ENCODE measurements at places on chromosomes 12 and 14.

GRCh38 chr12:107765316-107765715, 4.4 kb upstream of the PRDM4 start:
- peaks cover 6% of the 10 kb centered on the region for H3K4me1 ChIP-seq
- peaks cover 17% of the 10 kb centered on the region for H3K36me3 ChIP-seq
- DNase-seq = no peak
- no peak overlapping the region for H3K4me3 ChIP-seq
- H3K27ac ChIP-seq = no peak overlapping the region

GRCh38 chr12:72246370-72246769, 25.8 kb upstream of the TRHDE start:
- no peak overlapping the region for H3K4me3 ChIP-seq
- no peaks in the 10 kb centered on the region for H3K36me3 ChIP-seq
- H3K27me3 ChIP-seq = no peaks in the 10 kb centered on the region
- H3K27ac ChIP-seq = no peak overlapping the region

GRCh38 chr14:43651896-43652295, 855.2 kb downstream of the FSCB start:
- no peak overlapping the region for H3K27ac ChIP-seq
- DNase-seq = no peak
- no peaks in the 10 kb centered on the region for H3K4me1 ChIP-seq
- H3K36me3 ChIP-seq = no peaks in the 10 kb centered on the region
- no peak overlapping the region for H3K4me3 ChIP-seq

GRCh38 chr12:109518820-109519665, 41.6 kb downstream of the UBE3B start:
- peak; percentile 53 for DNase-seq
- no peaks in the 10 kb centered on the region for H3K27me3 ChIP-seq
- H3K36me3 ChIP-seq = peaks cover 60% of the 10 kb centered on the region
- peak overlapping the region; percentile 29 for H3K27ac ChIP-seq

DNA sequence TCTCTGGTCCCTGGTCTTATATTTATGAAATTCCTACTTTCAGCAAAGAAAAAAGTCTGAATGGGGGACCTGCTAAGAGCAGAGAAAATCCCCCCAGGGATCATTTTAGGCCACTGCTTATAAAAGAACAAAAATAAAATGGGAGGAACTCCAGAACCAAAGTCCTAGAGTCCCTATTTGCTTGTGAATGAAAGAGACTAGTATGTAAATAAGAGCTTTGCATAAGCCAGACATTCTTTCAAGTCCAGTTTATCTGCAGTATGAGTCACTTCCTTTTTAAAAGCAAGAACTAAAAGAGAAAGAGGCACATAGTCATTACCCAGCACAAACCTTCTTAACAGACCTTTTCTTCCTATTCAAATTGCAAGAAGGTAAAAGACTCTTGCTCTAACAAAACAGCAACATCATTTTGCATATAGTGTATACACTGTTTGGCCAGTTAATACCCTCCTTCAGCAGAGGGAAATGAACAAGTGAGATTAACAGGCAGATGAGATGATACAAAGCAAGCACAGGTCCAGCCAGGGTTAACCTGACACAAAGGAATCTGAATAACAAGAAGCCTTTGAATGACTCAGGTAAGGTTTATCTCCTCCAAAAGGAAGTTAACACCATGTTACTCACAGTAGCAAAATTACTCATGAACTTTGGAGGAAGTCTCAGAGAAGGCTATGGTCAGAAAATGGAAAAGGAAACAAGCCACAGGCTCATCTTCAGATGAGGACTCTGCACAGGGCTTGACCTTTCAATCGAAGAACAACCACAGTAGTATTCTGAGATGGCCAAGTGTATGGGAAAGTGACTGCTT, 87.3 kb downstream of the PHLDA1 start:
- H3K27me3 ChIP-seq = no peaks in the 10 kb centered on the region
- peaks cover 9% of the 10 kb centered on the region for H3K4me1 ChIP-seq
- H3K4me3 ChIP-seq = peak overlapping the region; percentile 60
- H3K36me3 ChIP-seq = no peaks in the 10 kb centered on the region

- no peaks in the 10 kb centered on the region for H3K4me1 ChIP-seq
- no peak overlapping the region for H3K4me3 ChIP-seq
- H3K27ac ChIP-seq = no peak overlapping the region
- no peaks in the 10 kb centered on the region for H3K27me3 ChIP-seq
- DNase-seq = no peak
Observed at GRCh38 chr12:130463275-130463658, 125.6 kb downstream of the PIWIL1 start.

- H3K27ac ChIP-seq = no peak overlapping the region
- DNase-seq = no peak
- no peak overlapping the region for H3K4me3 ChIP-seq
- peaks cover 9% of the 10 kb centered on the region for H3K4me1 ChIP-seq
Observed at GRCh38 chr12:49555631-49556390, 12.1 kb downstream of the MCRS1 start.

DNA sequence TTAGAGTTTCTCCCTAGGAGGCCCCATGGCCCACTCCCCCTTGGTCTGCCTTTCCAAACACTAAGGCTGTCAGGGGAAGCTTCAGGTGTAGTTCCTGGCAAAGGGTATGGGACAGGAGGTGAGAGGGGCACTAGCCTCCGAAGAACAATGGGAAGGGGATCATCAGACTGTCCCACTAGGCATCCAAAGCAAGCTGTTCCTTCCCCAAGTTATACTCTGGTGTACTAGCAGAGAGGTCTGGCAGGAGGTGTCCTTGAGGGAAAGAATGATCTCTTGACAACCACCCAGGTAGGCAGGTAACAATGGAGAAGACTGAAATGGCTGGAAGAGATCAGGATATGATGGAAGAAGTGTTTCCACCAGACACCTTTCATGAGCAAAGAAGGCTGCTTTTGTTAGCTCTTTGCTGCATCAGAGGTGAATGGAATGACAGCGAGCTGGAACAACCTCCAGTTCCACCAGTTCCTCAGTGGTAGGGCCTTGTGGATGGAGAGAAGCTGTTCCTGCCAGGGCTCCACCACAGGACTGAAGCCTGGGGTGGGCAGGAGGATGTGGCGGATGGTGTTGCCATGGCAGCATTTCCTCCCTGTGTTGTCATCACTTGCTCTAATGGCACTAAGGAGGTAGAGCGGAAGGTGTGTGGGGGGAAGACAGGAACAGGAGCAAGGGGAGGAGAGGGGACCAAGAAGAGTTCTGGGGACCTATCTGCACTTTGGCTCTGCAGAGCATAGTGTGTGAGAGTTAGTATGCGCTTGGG, 2.3 kb upstream of the AGAP2 start:
- DNase-seq = peak; percentile 81
- H3K4me1 ChIP-seq = peaks cover 52% of the 10 kb centered on the region
- H3K36me3 ChIP-seq = peaks cover 60% of the 10 kb centered on the region

- no peak overlapping the region for H3K4me3 ChIP-seq
- peaks cover 7% of the 10 kb centered on the region for H3K27me3 ChIP-seq
- no peaks in the 10 kb centered on the region for H3K36me3 ChIP-seq
- DNase-seq = no peak
- no peak overlapping the region for H3K27ac ChIP-seq
- no peaks in the 10 kb centered on the region for H3K4me1 ChIP-seq
Observed at GRCh38 chr12:117521867-117522266, 160.4 kb upstream of the NOS1 start.

- no peak overlapping the region for H3K27ac ChIP-seq
- no peaks in the 10 kb centered on the region for H3K27me3 ChIP-seq
- H3K36me3 ChIP-seq = no peaks in the 10 kb centered on the region
- DNase-seq = no peak
- peaks cover 27% of the 10 kb centered on the region for H3K4me1 ChIP-seq
Observed at GRCh38 chr12:46396826-46397225, 24.3 kb upstream of the SLC38A2 start.

GRCh38 chr12:113232840-113233585, 11.7 kb downstream of the TPCN1 start:
- peak overlapping the region; percentile 49 for H3K27ac ChIP-seq
- peak; percentile 27 for DNase-seq
- H3K36me3 ChIP-seq = peaks cover 16% of the 10 kb centered on the region
- peaks cover 9% of the 10 kb centered on the region for H3K4me1 ChIP-seq

DNA sequence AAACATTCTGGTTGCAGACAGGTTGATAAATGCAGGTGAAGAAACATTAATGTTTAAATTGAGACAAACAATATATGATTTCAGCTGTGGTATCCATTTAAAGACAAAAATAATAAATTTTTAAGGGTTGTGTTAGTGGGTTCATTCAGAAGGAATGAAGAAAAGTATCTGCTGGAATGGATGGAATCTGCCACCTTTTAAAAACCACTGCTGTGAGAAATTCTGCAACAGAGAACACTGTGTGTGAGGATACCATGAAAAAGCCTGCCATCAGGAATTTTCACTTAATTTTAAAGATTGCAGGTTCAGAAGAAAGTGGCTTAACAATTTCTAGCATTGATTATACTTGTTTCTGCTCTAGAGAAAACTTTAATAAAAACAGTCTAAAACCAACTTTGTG, 184.6 kb upstream of the SOX5 start:
- no peaks in the 10 kb centered on the region for H3K27me3 ChIP-seq
- no peak overlapping the region for H3K4me3 ChIP-seq
- no peaks in the 10 kb centered on the region for H3K36me3 ChIP-seq
- no peak for DNase-seq

DNA sequence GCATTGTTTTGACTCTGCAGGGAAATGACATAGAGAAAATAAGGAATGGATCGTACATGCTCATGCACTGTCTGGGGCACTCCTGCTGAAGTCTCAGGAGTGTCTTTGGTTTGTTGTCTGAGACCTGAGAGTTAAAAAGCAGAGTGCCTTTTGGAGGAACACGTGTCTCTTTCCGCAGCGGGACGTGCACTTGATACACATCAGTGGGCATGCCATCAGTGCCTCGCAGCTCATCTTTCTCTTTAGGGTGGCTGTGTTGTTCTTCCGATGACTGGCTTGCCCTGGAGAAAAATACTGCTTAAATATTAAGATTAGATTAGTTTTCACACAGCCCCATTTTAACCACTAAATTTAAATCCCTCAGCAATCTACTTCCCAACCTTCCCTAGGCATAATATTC, 835.9 kb downstream of the DIO2 start:
- no peak for DNase-seq
- H3K27me3 ChIP-seq = no peaks in the 10 kb centered on the region
- no peaks in the 10 kb centered on the region for H3K36me3 ChIP-seq
- no peak overlapping the region for H3K4me3 ChIP-seq
- H3K4me1 ChIP-seq = no peaks in the 10 kb centered on the region

- peaks cover 34% of the 10 kb centered on the region for H3K36me3 ChIP-seq
- peaks cover 22% of the 10 kb centered on the region for H3K4me1 ChIP-seq
- DNase-seq = no peak
Observed at GRCh38 chr12:98513379-98514322, 1.7 kb upstream of the TMPO start.

GRCh38 chr12:96986883-96987523, 79.9 kb downstream of the NEDD1 start:
- H3K4me1 ChIP-seq = no peaks in the 10 kb centered on the region
- peaks cover 37% of the 10 kb centered on the region for H3K27me3 ChIP-seq
- no peak overlapping the region for H3K4me3 ChIP-seq
- no peaks in the 10 kb centered on the region for H3K36me3 ChIP-seq
- H3K27ac ChIP-seq = no peak overlapping the region

DNA sequence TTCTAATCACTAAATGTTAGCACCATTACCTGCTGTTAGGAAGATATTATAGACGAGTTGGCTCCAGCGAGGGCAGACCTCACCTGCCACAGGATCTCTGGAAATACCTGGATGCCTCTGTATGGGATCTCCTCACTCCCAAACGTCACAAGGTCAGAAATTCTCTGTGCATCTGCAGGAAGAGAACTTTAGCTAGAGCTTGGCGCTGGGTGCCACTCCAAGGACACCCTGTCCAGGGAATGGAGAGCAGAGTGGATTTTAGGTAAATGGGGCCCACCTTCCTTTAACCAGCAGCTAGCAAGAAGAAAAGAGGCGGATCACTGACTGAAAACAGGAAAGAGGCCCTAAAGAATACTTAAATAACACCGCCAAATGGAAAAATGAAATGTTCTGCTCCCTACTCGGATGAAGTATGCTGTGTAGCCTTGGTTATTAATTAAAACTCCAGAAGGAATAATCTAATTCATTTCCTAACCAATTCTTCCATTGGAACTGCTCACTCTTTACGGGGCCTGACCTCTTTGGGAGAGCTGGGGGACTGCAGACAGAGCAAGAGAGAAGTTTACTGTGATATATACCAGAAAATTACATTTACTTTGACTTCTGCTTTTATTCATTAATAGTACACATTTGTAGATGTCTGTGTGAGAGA, 4.2 kb upstream of the FOXG1 start:
- no peak overlapping the region for H3K4me3 ChIP-seq
- peaks cover 6% of the 10 kb centered on the region for H3K4me1 ChIP-seq
- H3K36me3 ChIP-seq = no peaks in the 10 kb centered on the region
- DNase-seq = no peak
- no peak overlapping the region for H3K27ac ChIP-seq

- DNase-seq = no peak
- peak overlapping the region; percentile 48 for H3K4me3 ChIP-seq
- H3K36me3 ChIP-seq = peaks cover 54% of the 10 kb centered on the region
- peak overlapping the region; percentile 62 for H3K27ac ChIP-seq
- no peaks in the 10 kb centered on the region for H3K27me3 ChIP-seq
Observed at GRCh38 chr14:102901633-102902032, 20.8 kb upstream of the AMN start.

DNA sequence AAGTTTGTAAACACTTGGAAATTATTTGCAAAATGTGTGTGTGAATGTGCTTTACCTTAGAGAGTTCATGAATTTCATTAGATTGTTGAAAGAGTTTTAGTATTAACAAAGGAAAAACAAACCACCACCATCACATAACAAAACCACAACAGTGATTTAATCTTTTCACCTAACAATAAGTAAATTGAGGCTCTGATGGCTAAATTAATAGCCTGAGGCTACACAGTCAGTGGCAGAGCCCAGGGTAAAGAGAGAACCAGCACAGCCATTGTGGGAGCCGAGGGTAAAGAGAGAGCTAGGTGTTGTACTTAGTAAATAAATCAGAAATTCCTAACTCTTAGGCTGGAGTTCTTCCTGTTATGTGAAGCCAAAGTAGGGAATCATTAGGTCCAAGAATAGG, 51.2 kb upstream of the CAPRIN2 start:
- no peaks in the 10 kb centered on the region for H3K4me1 ChIP-seq

GRCh38 chr14:89823743-89824142, 130.8 kb downstream of the EFCAB11 start:
- no peaks in the 10 kb centered on the region for H3K27me3 ChIP-seq
- H3K4me3 ChIP-seq = no peak overlapping the region
- no peaks in the 10 kb centered on the region for H3K36me3 ChIP-seq
- H3K27ac ChIP-seq = no peak overlapping the region

DNA sequence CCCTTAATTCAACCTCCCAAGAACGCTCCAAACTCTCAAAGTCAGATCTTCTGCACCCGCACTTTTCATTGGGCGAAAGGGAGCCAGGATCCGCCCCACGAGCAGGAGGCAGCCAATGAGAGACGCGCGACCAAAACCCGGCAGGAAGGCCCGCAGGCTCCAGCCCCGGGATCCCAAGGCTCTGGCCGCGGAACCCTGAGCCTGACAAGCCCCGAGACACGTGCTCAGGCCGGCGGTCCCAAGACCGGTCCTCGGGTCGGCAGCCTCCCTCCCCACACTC, 438 bp downstream of the DDX54 start:
- H3K27ac ChIP-seq = peak overlapping the region; percentile 93
- peak; percentile 82 for DNase-seq
- H3K36me3 ChIP-seq = peaks cover 30% of the 10 kb centered on the region
- peak overlapping the region; percentile 88 for H3K4me3 ChIP-seq
